ENCODE measurements at places on chromosomes 2 and 18.

DNA sequence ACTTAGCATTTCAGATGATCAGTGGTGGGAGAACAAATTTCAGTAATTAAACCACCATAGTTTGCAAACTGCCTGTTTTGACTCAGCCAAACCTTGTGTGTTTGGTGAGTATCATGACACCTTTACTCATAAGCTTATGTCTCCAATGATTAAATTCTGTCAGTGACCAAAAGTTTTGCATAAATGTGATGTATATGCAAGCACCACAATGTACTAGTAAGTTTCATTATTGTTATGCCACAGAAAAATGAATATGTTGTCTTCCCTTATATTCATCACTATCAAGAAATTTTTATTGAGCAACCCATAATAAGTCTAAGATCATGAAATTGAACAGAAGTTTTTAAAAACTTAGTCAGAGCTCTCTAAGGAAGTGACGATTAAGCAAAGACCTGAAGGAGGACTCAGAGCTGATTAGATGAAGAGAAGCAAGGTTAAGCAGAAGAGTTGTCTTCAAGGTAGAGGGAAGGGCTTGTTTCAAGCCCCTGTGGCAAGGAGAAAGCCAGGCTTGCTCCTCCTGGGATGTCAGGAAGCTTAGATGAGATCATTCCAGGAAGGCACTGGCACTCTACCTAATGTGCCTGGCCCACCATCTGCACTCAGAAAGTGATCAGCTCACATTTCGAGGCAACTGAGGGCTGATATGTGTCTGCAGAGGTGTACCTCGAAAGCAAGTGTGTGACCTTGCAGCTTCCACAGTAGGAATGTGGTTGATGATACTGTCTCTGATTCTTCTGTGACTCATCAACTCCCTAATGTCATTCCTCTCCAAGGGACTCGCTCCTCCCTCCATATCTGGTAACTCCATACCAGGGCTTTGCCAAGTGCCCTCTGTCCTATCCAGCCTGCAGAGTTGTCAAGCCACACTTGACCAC is 54.7 kb downstream of the KCTD18 start:
- no peak for DNase-seq

GRCh38 chr18:33571998-33572787 is 5.8 kb upstream of the ASXL3 start:
- DNase-seq = no peak

DNA sequence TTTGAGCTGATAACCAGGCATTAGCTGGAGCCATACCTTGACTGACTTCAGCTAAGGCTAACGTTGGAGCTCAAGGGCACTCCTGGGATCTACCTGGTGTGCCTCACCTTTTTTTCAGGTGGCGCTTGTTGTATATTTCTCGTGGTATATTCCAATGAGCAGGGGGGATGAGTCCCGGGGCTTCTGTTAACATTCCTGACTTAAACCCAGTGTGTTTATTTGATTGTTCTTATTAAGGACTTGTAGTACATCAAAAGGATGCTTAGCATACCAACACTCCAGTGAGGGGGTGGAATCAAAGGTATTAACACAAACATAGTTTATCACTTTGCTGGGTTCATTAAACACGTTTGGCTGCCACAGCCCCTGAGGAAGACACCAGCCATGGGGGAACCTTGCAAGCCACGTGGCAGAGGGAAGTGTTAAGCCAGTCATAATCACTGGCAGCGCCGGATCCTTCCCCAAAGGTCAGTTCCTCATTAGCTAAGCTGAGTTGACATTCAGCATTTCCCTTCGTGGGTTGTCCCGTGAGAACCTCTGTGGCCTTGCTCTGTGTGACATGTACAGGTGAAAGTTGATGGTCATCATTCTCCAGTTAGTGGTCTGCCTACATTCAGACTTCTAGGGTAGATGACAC is 119.5 kb upstream of the MCFD2 start:
- DNase-seq = no peak

GRCh38 chr2:20092226-20092900 is 40.9 kb upstream of the LAPTM4A start:
- DNase-seq = no peak

- DNase-seq = no peak
These were observed 273.1 kb upstream of the SLC8A1 start for GRCh38 chr2:40725040-40725439.

All from NCI-H524 (cell line).